ENCODE measurements at places on chromosomes 7 and 10.
A peak's percentile ranks its signal among the peaks of the same experiment; 100 is the strongest.

- DNase-seq = no peak
Observed at GRCh38 chr10:12609435-12609834, 260.1 kb downstream of the CAMK1D start.

- peak; percentile 65 for DNase-seq
Observed at GRCh38 chr7:47945261-47946015, 2.8 kb downstream of the PKD1L1 start.

DNA sequence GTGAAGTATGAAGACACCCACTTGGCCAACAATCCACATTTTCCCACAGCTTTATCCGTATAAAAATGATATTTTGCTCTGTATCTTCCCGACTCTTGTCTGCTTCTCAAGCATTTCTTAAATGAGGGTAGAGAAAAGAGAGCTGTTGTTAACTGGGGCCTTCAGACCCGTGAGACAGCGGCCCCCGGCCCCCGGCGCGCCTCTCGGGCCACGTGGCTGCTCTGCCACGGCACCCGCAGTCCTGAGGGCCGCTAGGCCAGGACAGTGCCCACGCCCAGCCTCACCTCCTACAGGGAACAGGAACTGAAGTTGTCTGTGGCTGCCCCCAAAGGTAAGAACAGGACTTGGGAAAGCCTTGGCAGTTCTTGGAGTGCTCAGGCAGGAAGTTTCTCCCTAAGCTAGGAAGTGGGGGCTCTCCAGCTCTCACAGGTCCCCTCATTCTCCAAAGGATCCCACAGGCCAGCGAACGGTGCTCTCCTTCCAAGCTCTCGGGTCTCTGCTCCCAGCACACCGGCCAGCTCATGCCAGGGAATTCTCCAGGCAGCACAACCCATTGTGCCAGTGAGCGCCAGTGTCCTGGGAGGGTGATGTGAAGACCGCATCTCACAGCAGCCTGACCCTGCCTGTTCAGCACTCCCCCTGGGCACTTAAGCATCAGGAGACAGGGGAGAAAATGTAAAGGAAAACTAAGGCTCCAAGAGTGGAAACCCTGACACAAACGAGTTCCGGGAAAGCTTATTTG, 230.3 kb upstream of the PFKP start:
- no peak for DNase-seq

- DNase-seq = no peak
Observed at GRCh38 chr10:122018951-122019413, 30.0 kb downstream of the TACC2 start.

DNA sequence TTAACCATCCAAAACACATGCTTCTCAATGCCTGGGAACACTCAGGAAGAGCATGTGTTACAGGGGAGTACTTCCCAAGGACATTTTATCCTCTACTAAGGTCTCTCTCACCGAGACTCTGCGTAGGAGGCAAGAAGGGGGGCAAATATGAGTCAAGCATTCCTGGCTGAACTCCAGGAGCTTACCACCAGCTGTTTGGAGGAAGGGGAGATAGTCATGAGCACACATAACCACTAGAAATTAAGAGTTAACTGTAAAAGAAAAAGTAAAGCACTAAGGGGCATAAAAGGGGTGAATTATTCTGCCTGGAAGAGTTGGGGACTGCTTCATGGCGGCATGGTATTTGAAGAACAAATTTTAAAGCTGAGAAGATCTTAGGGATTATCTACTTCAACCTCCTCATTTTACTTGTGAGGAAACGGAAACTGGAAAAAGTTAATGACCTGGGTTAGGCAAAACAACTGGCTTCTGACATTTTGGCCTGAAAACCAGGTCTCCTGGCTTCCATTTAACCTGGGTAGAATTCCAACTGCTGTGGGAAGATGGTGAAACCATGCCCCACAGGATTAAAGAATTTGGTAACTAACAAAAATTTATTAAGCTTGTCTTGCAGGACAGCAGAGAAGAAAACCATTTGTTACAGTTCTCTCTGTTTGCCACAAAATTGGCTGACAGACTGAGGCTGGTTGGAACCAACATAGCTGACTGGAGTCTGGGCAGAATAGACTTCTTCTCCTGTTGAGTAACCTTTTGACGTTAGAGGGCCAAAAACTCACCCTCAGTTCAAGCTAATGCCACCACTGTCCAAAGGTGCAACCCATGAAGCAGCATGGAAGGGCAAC, 85.5 kb downstream of the SLC25A13 start:
- DNase-seq = no peak

GRCh38 chr7:159197066-159197975, 52.7 kb upstream of the VIPR2 start:
- DNase-seq = no peak

GRCh38 chr10:118521415-118522117, 73.9 kb downstream of the PRLHR start:
- DNase-seq = no peak

DNA sequence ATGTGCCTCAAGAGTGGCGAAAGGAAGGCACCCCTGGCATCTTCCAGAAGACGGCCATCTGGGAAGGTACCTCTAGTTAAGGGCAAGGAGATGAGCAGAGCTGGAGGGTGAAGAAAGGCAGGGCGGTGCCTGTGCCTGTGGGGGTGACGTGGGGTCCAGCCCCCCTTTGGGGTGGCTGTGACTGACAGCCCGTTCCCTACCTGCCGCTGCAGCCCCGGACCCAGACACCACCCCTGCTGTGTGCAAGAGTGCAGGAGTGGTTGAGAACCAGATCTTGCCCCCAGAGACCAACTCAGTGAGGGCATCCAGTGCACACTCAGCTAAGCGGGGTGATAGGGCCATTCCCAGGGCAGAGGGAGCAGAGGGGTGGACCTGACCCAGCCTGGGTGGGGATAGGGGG, 4.3 kb upstream of the MUC17 start:
- DNase-seq = no peak

GRCh38 chr7:136087881-136088280, 110.7 kb upstream of the MTPN start:
- no peak for DNase-seq

All from T-helper 17 cell (primary cell).